ENCODE measurements at places on chromosomes 13 and 19.

DNA sequence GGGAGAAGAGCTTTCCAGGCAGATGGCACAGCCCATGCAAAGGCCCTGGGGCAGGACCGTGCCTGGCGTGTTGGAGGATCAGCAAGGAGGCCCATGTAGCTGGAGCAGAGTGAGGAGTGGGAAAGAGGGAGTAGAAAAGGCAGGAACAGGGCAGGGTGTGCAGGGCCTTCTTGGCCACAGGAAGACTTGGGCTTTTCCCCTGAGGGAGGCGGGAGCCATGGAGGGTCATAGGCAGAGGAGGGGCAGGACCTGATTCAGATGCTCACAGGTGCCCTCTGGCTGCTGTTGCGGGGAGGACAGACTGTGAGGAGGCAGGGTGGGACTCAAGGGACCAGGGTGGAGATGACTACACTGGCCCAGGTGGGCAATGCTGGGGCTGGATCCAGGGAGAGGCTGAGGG is 13.8 kb upstream of the PTPRS start:
- no peak for DNase-seq

DNA sequence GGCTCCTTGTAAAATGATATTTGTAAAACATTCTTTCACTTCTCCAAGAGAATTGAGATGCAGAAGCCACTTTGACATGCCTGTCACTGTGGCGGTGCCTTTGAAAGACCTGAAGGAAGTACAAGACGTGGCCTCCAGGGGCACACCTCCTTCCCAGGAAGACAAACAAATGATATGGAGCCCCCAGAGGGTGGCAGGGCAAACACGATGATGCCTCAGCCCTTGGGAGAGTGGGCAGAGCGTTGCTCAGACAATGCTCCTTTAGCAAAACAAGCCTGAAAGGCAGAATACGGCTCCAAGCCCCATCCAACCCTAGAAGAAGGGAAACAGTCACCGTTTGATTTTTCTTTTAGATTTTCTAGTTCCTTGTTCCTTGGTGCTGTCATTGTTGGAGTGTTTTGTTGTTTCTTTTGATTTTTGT is 9.2 kb upstream of the ATP12A start:
- no peak for DNase-seq

- no peak for DNase-seq
These were observed 686 bp downstream of the SETDB2 start for GRCh38 chr13:49444524-49445395.

- DNase-seq: no peak
These were observed 601.0 kb downstream of the FGF9 start for GRCh38 chr13:22271903-22272302.

- DNase-seq: no peak
These were observed 19.0 kb downstream of the CCDC8 start for GRCh38 chr19:46394402-46394797.

- no peak for DNase-seq
These were observed 31.0 kb upstream of the COX7A1 start for GRCh38 chr19:36183245-36183628.

DNA sequence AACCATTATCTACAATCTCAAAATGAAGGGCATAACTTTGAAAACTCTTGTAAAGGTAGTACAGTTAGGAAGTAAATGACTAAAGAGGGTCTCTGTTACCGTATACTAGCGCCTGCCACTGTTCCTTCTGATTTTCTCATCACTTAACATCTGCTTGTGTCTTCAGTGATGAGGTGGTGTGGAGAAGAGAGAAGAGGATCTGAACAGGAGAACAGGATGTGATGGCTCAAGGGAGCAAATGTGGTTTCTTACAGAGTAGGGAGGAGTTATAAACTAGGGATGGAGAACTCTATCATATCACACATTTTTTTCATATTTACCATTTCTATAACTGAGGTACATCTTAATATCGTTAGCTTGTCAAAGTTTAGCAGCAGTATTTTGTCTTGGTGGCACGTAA is 1.1 kb downstream of the KCTD4 start:
- no peak for DNase-seq

GRCh38 chr19:55504252-55504603 is 16.0 kb downstream of the SSC5D start:
- no peak for DNase-seq

GRCh38 chr19:3914199-3914598 is 18.7 kb upstream of the NMRK2 start:
- no peak for DNase-seq

DNA sequence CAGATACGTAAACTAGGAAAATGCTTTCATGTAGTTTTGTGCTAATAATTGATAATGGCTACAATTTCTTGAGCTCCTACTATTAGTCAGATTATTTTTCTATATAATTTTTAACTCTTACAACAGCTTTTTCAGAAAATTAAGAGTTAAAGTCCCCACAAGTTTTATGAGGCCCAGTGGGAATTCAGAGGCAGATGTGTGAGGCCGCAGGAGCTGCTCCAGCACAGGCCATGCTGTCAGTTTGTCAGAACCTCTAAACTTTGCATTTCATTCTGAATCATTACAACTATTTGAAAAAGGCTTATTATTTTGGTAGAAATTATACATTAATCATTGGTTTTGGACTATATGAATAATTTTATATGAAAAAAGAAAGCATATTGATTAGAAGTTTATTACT is 370.8 kb downstream of the MYO16 start:
- DNase-seq: no peak

DNA sequence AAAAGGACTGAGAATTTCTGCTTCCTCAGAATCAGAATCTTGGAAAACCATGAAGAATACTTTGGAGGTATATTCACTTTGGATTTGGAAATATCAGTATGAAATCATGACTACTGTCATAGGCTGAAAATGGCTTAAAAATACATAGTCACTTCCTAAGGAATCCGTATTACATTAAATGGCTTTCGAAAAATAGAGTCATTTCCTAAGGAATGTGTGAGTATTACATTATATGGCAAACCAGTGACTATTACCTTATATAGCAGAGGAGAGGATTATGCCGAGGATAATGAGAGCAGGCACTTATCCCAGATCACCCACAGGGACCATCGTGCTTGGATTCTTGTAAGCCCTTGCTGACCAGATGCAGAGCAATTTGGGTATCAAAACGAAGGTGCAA is 1471.8 kb downstream of the EFNB2 start:
- no peak for DNase-seq

- DNase-seq: no peak
These were observed 61.1 kb upstream of the FAM216B start for GRCh38 chr13:42720113-42720857.

- no peak for DNase-seq
These were observed 111.8 kb upstream of the PABPC3 start for GRCh38 chr13:24984134-24984533.

GRCh38 chr19:42108527-42109389 is 23.5 kb downstream of the POU2F2 start:
- DNase-seq: no peak

GRCh38 chr13:48318821-48319511 is 15.4 kb downstream of the RB1 start:
- no peak for DNase-seq

Data from anterior cingulate cortex (tissue), 58 donors.